Uterus (tissue), 4 donors: ENCODE measurements at places on chromosomes 2 and 18. TPM values are rescaled to one million over a fixed set of nuclear protein-coding genes. Genes with fewer than 3 reads are reported as not detected.

Gene DOCK10
- 6.7 TPM for total RNA-seq

Gene C2orf80
- total RNA-seq = not detected

Gene SP5
- total RNA-seq = 1.0 TPM

Gene MCFD2
- 141 TPM for total RNA-seq

Gene TUBA4B
- not detected for total RNA-seq

Gene DPYSL5
- total RNA-seq = 1.8 TPM

Gene MEP1B
- total RNA-seq = not detected

Gene SPATA3
- not detected for total RNA-seq

Gene CHN1
- total RNA-seq = 56.7 TPM

Gene ELOA2
- total RNA-seq = not detected

Gene PMS1
- total RNA-seq = 149 TPM

Gene SIX3
- total RNA-seq = not detected

Gene MYO7B
- total RNA-seq = 0.48 TPM

Gene CRYGC
- not detected for total RNA-seq

Gene LCT
- total RNA-seq = 0.07 TPM

Gene SPHKAP
- total RNA-seq = not detected
